ENCODE measurements at places on chromosomes 12 and 14.
A peak's percentile ranks its signal among the peaks of the same experiment; 100 is the strongest.

GRCh38 chr12:30926243-30927221 lies at the start of gene TSPAN11:
TSPAN11 (plus strand) TSS chr12:30926748; CDS start chr12:30953992, 27,244 bp downstream.
- no peak for DNase-seq

DNA sequence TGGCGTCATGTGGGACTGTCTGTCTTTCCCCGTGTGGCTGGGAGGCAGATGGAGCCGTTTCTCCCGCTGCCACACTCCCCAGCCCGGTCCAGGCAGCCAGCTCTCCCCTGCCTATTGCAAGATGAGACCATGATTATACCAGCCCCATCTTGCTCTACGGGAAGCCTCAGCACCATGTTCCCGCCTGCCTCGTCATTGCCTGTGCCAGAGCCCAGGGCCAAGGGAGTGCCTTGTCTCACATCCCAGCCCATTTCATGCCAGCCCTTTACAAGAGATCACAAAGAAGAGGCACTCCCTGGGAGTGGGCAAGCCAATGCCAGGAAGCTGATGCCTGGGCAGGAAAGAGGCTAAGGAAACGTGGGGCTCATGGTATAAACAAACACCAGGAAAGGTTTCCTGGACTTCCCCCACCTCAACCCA lies 23.9 kb downstream of the GPR68 start:
- DNase-seq = no peak

- DNase-seq = no peak
These were observed 309.2 kb downstream of the PAWR start for GRCh38 chr12:79381248-79382208.

- no peak for DNase-seq
These were observed 450.2 kb upstream of the MDGA2 start for GRCh38 chr14:48125654-48126053.

DNA sequence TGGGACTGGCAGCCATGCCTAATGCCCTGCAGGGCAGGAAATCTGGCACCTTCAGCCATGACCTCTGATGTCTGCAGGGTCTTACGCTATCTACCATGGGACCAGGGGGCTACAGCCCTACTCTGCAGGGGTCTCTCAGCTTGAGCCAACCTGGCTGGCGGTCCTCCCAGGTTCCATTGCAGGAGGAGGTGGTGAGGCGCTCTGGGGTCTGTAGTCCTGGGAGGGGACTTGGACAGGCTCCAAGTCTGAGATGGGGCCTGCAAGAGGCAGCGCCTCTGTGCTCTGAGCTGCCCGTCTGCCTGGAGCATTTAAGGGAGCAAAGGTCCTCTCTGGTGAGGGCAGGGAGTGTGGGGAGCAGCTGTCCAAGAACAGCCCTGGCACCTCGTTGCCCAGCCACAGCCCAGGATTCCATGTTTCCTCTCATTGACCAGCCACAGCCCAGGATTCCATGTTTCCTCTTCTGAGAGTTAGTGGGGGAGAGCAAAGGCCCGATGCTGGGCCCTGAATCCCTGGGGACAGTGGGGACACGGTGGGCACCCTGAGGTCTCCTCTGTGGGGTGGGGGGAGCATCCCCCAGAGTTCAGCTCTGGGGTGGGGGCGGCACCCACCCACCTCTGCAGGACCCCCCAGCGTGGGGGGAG lies 655 bp downstream of the PLD4 start:
- DNase-seq = no peak

GRCh38 chr12:78787576-78787975 lies 77.0 kb upstream of the SYT1 start:
- DNase-seq = no peak

- no peak for DNase-seq
These were observed 18.4 kb downstream of the SLC2A3 start for GRCh38 chr12:7917392-7918267.

GRCh38 chr12:116236148-116236731 lies 41.3 kb downstream of the MED13L start:
- peak; percentile 10 for DNase-seq

DNA sequence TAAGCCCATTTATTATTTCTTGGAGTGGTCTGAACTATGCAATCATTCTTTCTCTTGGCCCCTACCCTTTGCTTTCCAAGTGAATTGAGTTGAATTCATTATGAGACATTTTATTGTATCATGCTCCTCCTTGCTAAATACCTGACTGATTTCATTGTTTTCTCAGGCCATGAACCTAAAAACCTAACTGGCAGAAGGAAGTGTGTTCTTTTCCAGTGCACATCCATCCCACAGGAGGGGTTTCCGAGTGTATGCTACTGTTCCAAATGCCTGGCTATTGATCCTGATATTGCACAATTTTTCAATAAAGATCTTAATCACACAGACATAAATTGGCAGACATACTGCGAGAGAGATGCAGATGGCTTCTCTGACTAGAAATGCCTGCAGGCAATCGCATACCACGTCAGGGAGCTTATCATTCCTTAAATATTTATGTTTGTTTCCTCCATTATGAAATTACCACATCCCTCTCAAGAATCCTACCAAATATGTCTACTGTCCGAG lies 162.2 kb upstream of the EGLN3 start:
- DNase-seq = no peak

GRCh38 chr12:88238406-88238805 lies 96.3 kb downstream of the TMTC3 start:
- no peak for DNase-seq

DNA sequence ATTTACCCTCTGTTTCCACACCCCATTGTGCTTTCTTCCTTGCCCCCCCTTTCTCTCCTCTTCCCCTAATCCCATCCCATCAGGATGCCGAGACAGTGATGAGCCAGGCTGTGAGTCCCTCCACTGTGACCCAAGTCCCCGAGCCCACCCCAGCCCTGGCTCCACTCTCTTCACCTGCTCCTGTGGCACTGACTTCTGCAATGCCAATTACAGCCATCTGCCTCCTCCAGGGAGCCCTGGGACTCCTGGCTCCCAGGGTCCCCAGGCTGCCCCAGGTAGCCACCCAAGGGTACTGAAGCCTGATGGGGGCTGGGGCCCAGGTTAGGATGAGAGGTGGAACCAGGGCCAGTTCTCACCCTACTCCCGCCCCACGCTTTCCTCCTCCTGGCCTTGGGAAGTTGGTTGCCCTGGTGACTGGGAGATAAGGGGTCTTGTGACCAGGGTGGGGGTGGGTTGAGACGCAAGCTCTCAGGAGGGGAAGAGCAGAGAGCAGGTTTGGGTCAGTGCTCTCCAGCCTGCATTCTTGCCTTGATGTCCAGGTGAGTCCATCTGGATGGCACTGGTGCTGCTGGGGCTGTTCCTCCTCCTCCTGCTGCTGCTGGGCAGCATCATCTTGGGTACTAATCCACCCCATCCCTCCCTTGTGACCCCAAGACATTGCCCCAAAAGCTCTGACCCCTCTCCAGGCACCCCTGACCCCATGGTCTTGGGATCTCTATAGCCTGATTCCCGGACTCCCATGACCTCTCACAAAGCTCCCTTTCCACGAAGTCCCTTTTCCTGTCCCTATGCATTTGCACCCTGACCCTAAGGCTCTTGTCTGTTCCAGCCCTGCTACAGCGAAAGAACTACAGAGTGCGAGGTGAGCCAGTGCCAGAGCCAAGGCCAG lies 1.2 kb downstream of the AMHR2 start:
- no peak for DNase-seq

DNA sequence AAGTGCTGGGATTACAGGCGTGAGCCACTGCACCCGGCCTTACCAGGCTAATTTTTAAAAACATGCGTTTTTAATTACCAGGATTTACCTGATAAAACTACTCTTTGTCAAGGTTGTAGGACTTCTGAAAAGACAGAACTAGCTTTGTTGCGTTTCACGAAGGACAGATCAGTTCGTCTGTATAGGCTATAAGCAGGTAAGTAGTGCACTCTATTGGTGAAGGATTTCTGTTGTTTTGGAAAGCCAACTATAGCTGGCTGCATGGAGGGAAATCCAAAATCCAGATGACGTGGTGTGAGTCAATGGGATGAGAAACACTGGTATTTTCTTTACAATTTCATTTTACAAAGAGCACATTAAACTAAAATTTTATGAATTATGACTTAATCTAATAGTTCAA lies 14.6 kb downstream of the GNPNAT1 start:
- DNase-seq = no peak

GRCh38 chr12:67714648-67715047 lies 66.1 kb downstream of the DYRK2 start:
- no peak for DNase-seq

DNA sequence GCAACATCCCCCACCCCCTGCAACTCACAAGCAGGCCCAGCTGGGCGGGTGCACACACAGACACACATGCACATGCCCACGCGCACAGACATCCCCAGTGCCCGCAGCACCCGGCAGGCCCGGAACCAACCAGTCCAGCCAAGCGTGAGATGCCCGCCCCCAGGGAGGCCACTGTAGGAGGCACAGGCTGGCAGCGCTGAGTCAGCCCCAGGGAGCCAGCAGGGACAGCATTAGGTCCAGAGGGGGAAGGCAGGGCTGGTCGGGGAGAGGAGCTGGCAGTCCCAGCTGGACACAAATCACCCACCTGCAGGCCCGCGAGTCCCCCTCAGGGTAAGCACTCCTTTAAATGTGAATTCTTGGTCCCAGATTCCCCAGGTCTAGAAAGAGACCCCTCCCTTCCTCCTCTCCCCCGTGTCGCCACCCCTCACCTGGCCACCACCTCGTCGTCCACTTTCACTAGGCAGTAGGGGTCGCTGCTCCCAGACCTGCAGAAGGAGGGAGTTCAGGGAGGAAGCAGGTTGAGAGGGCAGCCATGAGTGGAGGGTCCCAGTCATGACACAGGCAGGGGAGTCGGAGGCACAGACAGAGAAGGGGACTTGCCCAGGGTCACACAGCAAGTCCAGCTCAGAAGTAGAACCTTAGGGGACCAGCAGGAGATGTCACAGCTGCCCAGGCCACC lies 5.0 kb downstream of the RASAL1 start:
- no peak for DNase-seq

GRCh38 chr12:91729543-91729942 lies 416.1 kb downstream of the BTG1 start:
- DNase-seq = no peak

DNA sequence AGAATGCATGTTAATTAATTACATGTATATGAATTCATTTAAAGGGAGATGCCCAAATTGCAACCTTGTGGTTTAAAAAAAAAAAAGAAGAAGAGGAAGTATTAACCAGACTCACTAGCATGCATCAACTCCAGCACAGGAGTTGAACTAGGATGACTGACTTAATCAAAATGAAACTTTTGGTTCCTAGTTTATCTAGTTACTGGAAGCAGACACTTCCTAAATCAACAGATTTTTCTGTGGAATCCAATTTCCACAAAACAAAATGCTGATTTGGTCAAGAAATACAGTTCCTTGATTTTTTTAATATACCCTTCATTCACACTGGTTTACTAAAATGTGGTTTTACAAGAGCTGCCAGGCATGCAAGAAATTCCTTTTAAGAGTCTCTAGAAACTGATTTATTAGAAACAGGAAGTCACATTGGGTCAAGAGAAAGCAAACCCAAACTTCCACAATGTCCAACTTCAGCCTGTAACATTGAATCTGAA lies 41.6 kb downstream of the ITPR2 start:
- no peak for DNase-seq
